ENCODE measurements at places on chromosomes 6 and 20. TPM values are rescaled to one million over a fixed set of nuclear protein-coding genes. Genes with fewer than 3 reads are reported as not detected.

- DNase-seq = no peak
Observed at GRCh38 chr20:44039147-44039546, 124.5 kb downstream of the TOX2 start.

DNA sequence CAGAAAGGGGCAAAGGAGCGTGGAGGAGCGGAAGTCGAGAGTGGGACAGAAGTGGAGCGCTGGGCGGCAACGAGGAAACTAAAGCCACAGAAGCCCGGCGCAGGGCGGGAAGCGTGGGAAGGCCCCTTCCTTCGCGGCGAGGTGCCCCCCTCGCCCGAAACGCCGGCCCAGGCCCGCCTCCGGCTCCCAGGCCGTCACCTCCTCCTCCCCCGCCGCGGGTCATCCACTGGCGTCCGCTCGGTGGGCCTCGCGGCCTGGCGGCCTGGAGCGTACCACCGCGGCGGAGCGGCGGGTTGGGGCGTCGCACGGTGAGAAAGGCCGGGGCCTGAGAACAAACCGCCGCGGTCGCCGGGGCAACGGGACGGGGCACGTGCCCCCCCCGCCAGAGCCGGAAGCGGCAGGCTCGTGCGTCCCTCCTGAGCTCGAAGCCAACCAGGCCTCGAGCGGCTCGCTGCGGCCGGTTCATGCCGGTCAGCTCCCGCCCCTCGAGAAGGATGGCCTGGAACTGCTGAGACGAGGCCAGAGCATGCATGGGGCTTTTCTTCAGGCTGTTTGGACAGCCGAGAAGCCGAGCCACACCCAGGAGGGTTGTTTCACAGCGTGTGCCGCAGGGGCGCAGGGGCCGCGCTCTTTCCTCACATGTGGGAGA, at the start of gene TCP11:
TCP11 (minus strand) TSS at position 333 of the 649 bp plus-strand sequence. CDS start 469 bp downstream, outside the sequence.
- DNase-seq = no peak

DNA sequence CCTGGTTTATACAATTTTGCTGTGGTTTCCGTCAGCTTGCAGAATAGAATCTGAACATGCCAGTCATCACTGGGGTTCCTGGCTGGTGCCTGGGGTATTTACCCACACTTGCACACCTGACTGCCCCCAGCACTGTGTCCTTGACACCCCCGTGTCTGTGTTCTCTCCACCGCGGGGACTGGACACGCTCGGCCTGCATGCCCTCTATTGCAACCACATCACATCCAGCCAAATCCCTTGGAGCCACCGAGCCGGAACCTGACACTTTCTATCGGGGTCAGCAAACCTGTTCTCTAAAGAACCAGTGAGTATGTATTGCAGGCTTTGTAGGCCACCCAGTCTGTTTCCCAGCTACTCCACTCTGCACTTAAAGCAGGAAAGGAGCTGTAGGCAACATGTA, 527.5 kb downstream of the PRKN start:
- DNase-seq = no peak

DNA sequence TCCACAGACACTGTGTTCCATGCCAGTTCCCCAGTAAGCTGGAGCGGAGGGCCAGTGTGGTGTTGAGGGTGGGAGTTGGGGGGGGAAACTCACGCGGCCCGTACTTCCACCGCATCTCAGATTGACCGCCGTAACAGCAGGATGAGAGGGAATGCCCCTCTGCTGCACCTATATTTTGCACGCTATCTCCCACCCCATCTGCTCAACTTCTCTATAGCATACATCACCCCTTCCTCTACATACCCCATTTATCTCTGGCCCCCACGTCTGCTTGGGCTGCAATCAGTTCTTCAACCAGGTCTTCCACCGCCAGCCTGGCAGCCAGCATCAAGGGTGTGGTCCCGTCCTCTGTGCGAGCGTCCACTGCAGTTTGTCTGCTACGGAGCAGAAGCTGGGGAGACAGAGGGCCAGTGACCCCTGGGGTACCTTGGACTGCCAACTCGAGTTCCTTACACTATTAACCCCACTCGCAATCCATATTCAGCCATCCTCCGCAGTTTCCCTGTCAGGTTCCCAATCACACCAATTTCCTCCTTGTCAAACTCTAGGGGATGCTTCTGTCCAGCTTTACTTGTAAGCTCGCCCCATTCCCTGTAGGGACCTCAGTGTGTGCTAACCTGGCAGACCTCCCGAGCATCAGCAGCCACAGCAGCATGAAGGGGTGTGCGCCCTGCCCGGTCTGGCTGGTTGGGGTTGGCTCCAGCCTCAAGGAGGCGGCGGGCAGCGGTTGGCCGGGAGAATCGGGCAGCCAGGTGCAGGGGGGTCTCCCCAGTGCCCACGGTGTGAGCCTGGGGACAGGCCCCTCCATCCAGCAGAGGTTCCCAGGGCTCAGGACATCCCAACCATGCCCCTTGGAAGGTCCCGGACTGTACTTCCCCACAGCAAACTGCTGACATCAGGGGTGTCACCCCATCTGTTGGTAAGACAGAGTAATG, 4.5 kb upstream of the GPSM3 start:
- DNase-seq = no peak

GRCh38 chr6:142255785-142256184, 46.0 kb upstream of the ADGRG6 start:
- no peak for DNase-seq

DNA sequence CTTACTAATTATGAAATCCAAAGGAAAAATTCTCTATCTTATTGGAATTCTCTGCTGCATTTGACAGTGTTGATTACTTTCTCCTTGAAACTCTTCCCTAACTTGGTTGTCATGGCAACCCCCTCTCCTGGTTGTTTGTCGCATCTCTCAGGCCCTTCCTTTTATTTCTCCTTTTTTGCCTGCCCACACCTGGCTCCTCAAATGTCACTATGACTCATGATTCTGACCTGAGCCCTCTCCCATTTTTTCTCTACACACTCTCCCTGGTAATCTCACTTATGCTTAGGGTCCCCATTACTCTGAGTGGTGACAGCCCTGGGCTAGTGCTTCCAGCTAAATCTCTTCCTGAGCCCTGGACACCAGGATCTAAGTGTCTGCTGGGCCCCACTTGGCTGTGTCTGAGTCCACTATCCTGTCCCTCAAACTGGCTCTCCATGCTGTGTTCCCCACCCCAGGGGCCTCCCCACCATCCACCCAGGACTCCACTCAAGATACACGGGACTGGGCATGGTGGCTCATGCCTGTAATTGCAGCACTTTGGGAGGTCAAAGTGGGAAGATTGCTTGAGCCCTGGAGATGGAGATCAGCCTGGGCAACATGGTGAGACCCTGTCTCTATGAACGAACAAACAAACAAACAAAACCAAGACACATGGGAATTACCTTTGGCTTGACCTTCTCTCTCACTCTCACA, 16.5 kb upstream of the NNAT start:
- no peak for DNase-seq

- DNase-seq = peak; percentile 35
Observed at GRCh38 chr20:59585714-59586409, 18.5 kb upstream of the PHACTR3 start.

DNA sequence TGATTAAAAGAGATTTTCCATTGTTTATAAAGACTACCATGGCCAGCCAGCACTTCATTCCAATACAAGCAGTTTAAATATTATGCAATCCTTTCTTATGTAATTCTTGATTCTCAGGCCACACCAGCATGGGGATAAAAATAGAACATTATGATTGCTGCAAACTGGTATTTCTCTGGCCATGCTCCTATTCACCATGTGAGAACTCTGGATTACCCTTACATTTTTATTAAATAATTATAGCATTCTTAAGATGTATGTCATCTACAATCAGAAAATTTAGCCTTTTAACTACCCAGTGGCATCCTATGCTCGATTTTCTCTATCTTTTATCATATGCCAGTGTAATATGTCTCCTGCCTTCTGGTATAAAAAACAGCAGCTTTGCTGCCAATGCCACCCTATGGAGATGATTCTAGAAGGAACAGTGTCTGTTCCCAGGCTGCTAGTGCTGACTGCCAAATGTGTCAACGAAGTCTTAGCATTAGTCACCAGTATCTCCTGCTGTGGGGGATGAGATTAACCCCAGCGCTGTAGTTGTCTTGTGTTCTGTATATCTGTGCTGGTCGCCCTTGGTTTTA, 501.4 kb downstream of the BCKDHB start:
- peak; percentile 81 for DNase-seq

- no peak for DNase-seq
Observed at GRCh38 chr6:146925846-146926245, 278.4 kb upstream of the STXBP5 start.

DNA sequence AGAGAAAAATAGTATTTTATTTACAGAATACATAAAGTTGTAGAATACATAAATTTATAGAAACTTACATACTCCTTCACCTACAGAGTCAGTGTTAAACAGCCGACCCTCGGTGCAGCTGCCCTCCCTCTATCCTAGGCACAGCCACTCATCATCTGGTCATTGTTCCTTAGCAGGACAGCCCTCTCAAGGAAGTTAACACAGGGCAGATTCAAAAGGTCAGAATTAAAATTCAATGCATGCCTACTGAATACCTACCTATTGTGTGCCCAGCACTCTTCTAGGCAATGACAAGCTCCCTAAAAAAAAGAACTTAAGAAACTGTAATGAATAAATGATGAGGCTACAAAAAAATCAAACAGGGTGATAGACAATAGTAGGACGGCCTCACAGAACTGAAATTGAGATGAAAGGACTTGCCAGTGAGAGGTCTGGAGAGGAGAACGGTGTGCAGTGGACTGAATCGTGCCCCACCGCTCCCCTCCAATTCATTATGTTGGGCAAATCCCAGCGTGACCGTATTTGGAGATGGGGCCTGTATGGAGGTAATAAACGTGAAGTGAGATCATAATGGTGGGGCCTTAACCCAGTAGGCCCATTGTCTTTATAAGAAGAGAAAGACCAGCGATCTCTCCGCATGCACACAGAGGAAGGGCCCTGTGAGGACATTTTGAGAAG, 326.0 kb downstream of the PACRG start:
- DNase-seq = no peak

DNA sequence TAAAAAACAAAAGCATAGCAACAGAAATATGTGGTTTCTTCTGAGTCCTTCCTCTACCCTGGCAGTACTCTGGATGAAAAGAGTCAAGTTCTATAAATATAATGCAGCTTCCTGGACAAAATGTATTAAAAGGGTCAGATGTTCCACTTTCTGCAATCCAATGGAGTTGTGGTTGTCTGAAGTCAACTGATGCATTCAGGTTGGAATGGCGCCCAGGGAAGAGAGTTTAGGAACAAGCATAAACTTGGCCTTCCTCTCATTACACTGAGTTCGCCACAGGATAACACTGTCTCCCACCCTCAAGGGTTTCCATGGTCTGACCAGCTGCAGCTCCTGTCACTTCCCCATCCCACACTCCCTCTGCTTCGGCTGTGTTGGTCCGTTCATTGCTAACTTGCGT, 66.4 kb downstream of the PLEKHG1 start:
- DNase-seq = no peak

GRCh38 chr20:1861347-1861976, 33.7 kb upstream of the SIRPA start:
- no peak for DNase-seq

DNA sequence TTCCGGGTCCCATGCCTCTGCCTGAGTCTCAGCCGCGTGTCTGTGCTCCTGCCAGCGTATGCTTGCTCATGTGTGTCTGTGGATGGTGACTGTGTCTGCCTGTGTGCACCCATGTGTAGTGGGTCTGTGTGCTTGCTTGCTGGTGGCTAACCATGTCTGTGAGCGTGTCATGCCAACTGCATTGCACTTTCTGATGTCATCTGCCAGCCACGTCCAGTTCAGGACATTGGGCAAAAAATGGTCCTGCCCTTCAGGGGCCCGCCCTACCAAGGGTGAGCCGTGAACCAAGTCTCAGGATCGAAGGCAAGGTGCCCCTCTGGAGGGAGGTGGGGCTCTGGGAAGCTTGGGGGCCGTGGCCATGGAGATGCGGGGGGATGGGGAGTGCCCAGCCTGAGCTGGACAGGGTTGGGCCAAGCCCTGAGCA, 9.4 kb upstream of the ZBTB46 start:
- no peak for DNase-seq

- DNase-seq = peak; percentile 80
Observed at GRCh38 chr6:3230900-3231246, 3.4 kb upstream of the TUBB2B start.

DNA sequence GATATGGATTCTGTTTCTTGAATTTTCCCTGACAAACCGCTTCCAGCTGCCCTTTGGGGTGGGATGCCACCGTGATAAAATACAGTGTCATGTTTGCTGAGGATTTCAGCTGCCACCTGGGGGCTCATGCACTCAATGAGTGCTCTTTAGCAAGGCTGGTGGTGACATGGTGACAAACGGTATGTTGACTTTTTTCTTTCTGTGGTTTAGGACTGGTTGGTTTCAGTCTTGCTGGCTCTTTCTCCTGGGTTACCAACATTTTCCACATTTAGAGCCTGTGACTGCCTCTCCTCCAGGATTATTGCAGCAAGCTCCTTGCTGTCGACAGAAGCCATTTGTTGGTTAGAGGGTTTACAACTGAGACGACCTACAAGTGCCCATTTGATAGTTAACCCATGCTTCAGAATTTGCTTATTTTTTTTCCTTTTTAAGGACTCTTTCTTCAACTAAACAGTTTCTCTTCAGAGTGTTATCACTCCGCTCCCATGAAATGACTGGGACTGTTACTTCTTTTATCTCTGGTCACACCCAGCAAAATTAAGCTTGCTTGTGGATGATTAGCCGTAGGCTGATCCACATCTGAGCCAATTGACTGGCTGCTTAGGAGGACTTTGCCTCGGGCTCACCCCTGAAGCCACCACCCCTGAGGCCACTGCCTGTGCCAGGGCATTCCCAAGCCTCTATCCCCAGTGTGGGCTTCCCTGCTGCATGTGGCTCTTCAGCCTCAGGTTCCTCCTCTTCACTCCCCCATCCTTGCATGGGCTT, 48.4 kb upstream of the CDYL start:
- no peak for DNase-seq

Gene ABHD16B
- not detected for total RNA-seq

Gene LHFPL5
- total RNA-seq = not detected

Gene DAAM2
- total RNA-seq = 4.8 TPM

Gene TULP1
- 0.66 TPM for total RNA-seq

Gene OPN5
- not detected for total RNA-seq

Gene CD93
- 0.06 TPM for total RNA-seq

Gene SLC22A1
- 3.3 TPM for total RNA-seq
